WTC11 (cell line): ENCODE measurements at places on chromosomes 2 and 18. TPM values are rescaled to one million over a fixed set of nuclear protein-coding genes. Genes with fewer than 3 reads are reported as not detected.
A peak's percentile ranks its signal among the peaks of the same experiment; 100 is the strongest.

GRCh38 chr2:105961599-105962146, 217.0 kb downstream of the NCK2 start:
- no peak for DNase-seq

DSG1 gene
- 0.07 to 0.09 TPM in 2 of 3 replicates, not detected in the other for total RNA-seq

DNA sequence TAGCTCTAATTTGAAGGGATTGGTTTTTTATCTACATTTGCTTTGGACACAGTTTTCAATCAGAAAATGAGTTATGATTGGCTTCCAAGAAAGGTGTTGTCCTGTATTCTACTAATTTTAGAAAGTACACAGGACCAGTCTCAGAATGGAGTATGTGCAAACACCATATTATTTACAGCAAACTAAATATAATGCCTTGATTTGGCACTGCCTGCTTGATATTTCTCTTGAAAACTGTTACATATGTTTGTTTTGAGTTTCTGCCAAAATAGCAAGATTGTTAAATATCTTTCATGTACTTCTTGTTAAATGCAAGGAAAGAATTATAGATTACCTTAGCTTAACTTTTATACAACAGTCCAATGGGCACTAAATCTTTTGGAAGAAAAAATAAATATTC, 694.9 kb downstream of the KCNJ3 start:
- DNase-seq = no peak

DNA sequence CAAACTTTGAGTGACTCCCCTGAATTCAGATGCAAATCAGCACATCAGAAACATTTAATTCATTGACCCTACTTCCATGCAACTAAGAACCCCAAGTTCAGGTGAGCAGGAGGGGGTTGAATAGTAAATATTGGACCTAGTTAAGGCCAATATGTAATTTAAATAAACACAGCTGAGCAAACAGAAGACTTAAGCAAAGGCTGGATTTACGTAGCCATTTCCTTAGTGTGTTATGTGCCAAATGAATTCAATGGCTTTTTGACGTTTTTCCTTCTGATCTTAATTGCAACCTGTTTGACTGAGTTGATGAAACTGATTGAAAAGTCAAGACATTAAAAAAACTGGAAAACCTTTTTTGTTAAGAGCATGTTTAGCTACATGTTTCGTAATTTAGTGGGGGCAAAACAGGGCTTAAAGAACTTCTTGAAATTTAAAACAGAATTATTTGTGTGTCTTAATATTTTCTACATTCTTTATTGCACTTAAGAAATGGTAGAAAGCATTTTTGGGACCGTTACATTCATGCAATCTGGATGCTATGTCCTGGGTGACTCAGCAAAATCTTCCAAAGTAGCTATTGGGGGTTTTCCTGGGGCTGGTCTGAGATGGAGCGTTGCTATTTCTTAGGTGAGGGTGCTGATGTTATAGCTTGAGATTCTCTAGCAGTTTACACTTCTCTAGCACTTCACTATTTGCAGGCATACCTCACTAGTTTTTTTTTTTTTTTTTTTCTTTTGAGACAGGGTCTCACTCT, 25.5 kb upstream of the KCNE4 start:
- no peak for DNase-seq

GRCh38 chr18:14104906-14105748, 27.1 kb downstream of the ZNF519 start:
- no peak for DNase-seq

DNA sequence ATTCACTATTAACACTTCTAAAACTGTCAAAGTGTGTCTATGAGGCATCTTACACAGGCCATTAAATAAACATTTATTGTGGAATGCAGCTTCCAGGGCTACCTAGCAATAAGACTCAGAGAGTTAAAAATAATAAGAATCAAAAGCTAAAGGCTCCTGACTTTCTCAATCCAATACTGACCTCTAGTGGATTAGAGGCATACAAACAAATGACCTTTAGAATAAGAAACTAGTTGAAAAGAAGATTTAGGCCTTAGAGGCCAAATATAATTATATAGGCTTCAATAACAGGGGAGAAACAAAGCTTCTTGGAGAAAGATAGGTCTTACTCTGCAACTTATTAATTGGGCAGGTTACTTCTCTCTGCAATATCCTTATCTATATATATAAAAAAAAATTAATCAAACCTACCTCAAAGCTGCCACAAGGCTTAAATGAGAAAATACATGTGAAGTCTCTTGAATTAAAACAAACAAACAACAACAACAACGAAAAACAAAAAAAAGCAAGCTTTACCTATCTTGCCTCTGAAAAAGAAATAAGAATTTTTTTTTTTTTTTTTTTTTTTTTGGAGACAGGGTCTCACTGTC, 246.1 kb downstream of the EXOC6B start:
- DNase-seq = no peak

DNA sequence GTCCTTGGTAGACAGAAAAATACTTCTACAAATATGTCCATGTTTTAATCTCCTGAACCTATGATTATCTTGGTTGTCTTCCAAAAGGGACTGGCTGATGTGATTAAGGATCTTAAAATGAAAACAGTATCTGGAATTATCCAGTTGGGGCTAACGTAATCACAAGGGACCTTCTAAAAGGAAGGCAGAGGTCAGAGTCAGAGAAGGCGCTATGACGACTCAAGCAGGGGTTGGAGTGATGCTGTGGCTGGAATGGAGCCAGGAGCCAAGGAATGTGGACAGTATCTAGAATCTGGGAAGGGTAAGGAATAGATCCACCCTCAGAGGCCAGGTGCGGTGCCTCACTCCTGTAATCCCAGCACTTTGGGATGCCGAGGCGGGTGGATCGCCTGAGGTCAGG, 4.2 kb upstream of the USP14 start:
- no peak for DNase-seq

DNA sequence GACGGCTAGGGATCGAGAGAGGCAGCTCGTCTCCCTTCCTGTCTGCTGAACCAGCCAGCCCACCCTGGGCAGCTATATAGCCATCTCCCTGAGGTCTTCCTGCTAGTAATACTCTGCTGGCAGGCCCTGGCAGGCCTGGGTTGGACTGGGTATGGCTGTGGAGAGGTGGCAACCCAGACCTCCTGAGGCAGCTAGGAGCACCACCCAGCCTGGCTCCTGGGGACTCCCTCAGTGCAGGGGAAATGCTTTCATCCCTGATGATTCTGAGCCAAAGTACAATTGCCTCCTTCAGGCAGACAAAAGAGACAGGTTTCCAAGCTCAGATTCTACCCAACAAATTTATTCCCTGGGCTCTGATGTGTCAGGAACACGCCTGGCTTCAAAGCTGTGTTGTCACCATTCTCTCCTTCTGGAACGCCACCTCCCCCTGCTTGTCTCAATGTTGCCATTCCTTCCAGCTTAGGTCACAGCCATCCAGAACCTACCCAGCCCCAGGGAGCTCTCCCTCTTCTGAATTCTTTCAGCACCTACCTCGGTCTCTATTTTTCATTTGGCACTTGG, 4.7 kb upstream of the DNAJB2 start:
- no peak for DNase-seq

DNA sequence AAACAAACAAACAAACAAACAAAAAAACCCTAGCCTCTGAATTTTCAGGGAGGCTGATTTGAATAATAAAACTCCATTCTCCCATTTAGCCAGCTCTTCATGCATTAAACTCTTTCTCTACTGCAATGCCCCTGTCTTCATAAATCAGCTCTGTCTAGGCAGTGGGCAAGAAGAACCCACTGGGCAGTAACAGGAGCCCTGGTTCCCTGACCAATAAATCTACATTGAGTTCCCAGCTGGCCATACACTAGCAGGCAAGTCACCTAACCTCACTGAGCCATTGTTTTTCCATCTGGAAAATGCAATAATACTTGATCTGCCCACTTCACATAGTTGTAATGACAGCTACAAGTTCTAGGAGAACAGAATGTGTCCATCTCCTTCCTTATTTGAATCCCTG, 57.6 kb upstream of the YPEL5 start:
- DNase-seq = no peak

STAMBP gene
- total RNA-seq = 34.4 to 40.9 TPM (median 35.2 TPM) in 3 replicates

DNA sequence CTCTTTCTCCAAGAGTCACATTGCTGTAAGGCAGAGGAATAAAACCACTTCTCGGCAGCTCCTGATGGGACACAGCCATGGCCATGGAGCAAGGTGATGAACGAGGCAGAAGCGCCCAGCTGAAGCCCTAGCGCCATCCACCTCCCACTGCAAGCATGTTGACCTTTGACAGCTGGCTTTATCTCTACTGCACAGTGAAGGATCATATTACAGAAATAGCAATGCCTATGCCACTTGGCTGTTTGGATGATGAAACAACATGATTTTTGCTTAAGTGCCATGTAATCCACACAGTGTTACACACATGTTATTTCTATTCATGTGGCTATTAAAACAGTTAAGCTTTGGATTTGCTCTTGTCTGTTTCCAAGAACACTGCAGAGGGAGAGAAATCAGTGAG, 167.7 kb downstream of the VAPA start:
- DNase-seq = no peak

DNA sequence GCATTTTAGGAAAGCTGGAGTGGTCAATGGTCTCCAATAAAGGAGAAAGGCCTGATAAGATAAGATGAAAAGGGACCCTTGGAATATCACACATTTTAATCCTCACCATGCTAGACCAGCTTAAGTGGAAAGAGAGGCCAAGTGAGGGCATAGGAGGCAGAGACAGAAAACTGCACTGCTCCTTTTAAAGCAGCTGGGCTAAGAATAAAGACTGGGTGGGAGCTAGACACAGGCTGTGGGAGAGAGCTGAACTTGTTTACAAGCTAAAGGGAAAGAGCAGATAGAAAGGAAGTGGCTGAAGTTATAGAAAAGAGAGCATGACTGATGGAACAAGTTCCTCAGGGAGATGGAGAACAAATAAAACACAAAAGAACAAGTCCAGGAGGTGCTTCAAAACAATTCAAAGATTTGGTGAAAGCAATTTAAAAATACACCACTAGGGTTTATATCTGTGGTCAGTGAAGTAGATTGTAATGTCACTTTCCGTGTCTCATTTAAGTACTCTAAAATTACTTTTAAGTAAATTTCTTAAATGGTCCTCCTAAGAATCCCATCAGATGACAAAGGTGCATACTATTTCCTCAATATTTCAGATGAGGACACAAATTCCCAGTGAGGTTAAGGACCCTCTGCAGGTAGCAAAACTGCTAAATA, 7.5 kb downstream of the COL5A2 start:
- DNase-seq = no peak

DNA sequence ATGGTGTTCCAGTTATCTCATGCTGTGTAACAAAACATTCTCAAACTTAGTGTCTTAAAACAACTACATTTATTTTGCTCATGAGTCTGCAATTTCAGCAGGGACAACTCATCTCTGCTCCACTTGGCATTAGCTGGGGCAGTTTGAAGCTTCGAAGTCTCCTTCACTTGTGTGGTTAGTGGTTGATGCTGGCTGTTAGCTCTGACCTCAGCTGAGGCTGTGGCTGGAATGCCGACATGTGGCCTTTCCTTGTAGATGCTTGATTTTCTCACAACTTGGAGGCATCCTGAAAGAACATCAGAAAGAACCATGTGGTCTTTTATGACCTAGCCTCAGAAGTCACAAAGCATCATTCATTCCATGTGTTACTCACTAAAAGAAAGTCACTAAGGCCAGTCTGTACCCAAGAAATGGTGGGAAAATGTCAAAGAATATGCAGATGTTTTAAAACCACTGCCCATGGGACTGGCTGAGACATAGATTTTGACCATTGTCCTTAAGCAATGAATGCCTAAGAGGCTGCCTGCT, 3.8 kb upstream of the TMSB10 start:
- no peak for DNase-seq

- DNase-seq = peak; percentile 25
These were observed 633 bp downstream of the NABP1 start for GRCh38 chr2:191678437-191679100.

GRCh38 chr2:154978244-154978643, 279.7 kb downstream of the KCNJ3 start:
- DNase-seq = no peak

IL36A gene
- not detected in 3 replicates for total RNA-seq

DNA sequence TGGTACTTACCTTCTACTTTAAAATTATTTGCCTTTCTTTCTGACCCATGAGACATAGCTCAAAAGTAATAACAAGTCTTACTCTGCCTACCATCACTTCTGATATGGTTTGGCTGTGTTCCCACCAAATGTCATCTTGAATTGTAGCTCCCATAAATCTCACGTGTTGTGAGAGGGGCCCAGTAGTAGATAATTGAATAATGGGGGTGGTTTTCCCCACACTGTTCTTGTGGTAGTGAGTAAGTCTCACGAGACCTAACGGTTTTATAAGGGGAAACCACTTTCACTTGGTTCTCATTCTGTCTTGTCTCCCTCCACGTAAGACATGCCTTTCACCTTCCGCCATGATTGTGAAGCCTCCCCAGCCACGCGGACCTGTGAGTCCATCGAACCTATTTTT, 47.5 kb downstream of the GALNT3 start:
- DNase-seq = no peak

DNA sequence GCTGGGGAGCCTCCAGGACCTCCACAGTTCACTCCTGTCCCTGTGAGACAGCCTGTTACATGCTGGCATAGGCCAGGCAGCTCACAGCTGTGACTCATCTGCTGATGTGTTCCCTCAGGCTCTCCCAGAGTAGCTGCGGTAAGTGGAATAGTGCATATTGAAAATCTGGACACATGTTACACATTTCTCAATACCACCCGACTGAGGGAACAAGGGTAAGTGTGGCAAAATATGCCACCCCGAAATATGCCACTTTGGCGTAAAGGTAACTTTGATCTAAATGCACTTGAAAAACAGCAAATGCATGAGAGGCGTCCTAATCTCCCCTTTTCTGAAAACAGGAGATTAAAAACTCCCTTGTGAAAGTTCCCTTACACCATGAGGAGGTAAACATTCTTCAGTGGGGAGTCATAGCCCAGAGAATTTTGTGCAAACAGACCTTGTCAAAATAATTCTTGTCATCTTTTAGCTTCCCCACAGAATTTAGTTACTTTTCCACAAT, 557.9 kb downstream of the CCDC85A start:
- DNase-seq = no peak

GRCh38 chr2:191262436-191262835, 17.2 kb downstream of the MYO1B start:
- DNase-seq = no peak

NGEF gene
- total RNA-seq = 4.5 to 6.6 TPM (median 5.4 TPM) in 3 replicates

- DNase-seq = no peak
These were observed 235.9 kb downstream of the SETBP1 start for GRCh38 chr18:44916429-44917207.

DNA sequence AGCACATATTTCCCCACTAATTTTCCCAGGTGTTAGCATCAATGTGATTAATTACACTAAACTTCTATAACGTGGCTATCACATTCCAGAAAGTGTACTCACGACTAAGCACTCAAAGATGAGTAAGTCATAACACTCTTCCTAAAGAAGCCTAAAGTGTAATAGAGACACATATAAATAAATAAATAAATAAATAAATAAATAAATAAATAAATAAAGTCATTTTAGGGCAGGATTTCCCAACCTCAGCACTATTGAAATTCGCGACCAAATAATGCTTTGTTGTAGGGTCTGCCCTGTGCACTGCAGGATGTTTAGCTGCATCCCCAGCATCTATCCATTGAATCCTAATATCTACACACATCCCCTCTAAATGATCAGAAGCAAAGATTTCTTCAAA, 390.9 kb downstream of the CDH7 start:
- DNase-seq = no peak

CFC1 gene
- not detected in 3 replicates for total RNA-seq
